ENCODE measurements at places on chromosomes 12 and 14. TPM values are rescaled to one million over a fixed set of nuclear protein-coding genes. Genes with fewer than 3 reads are reported as not detected.
A peak's percentile ranks its signal among the peaks of the same experiment; 100 is the strongest.

The CLEC4D gene
- total RNA-seq: not detected

DNA sequence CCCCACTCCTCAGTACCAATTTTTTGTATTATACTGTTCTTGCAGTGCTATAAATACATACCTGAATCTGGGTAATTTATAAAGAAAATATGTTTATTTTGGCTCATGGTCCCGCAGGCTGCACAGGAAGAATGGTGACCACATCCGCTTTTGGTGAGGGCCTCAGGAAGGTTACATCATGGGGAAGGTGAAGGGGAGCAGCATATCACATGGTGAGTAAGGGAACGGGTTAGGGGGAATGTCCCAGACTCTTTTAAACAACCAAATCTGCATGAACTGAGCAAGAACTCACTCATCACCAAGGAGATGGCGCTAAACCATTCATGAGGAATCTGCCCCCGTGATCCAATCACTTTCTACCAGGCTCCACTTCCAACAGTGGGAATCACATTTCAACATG lies 40.0 kb downstream of the OSBPL8 start:
- peak; percentile 36 for DNase-seq

DNA sequence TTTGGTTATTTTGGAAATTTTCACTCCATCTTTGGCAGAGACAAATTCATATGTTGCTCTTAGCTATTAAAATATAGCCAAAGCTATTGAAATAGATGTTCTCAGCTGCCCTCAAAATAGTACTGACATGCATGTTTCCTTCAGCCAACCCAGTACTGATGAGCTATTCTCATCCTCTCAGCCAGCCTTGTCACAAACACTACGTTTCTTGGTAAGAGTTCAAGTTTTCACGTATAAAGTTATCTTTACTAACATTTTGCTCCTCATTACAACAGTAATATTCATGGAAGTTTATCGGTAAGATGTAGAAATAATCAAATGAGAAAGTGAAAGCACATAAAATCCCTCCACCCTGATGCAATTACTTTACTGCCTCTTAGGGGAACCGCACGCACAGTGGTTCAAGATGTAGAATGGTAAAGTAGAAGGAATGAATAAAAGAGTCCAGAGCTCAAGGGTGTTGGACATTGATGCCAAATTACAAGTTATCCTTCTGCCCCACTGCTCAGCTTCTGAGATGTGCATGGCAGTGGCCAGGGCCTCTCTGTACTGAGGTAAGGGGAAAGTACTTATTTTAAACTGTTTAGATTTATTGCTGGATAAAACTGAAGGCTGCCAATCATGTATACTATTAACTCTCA lies 20.7 kb downstream of the GCH1 start:
- DNase-seq: peak; percentile 42

The DLK1 gene
- total RNA-seq: 0.06 TPM

The LRFN5 gene
- 2.8 TPM for total RNA-seq

DNA sequence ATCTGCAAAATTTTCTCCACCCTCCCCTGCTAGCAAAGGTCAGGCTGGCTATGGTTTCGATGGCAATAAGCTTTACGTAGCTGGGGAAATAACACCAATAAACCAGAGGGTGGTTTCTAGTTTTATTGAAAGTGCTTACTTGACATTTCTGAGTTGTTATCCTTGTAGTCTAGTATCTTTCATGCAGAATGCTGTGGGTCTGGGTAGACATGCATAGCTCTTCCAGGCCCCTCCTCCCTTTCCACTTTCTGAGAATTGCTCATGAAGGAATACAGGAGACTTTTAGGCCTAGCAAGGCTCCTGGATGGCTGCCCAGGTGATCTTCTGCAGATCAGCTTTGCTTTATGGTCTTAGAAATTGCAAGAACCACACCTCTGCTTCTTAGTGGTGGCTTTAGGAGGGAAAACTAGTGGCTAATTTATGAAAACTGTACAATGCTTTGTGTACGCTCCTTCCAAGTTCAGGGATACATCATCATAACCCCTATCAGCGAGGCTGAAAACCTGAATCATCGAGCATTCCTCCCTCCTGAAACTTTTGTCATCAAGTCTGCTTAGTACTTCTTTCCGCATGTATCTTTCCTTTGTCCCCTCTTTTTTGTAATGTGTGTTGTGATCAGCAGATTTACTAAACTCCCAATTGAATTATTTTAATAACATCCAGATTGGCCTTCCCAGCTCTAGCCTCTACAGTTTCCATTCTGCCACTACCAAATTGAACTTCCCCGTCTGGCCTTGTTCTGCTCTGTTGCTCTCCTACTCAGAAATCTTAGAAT lies 473.0 kb downstream of the RAD51B start:
- peak; percentile 23 for DNase-seq

DNA sequence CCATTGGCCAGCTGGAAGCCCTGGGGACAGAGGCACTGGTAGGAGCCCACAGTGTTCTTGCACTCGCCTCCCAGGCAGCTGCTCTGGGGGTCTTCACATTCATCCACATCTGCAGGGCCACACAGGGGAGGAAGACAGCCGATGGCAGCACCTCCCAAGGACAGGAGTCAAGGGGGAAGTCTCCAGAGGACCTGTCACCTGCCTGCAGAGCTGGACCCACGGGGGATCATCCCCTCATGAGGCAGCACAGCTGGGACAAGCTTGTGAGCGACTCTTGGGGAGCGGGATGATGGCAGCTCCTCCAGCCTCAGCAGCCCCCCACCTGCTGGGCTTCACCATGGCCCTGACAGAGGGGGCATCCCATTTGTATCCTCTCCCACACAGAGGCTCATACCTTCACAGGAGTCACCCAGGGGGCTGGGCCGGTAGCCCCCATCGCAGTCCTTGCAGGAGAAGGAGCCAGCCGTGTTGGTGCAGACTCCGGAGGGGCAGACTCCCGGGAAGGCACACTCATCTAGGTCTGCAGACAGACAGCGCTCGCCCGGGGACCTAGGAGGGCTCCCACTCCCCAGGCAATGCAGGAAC lies 15.4 kb downstream of the ISCA2 start:
- no peak for DNase-seq

The CLEC6A gene
- total RNA-seq: not detected

- no peak for DNase-seq
Observed at GRCh38 chr12:14614704-14615121, 47.0 kb upstream of the PLBD1 start.

The PMEL gene
- 0.12 TPM for total RNA-seq

- no peak for DNase-seq
Observed at GRCh38 chr12:7001921-7002591, 16.2 kb downstream of the LPCAT3 start.

The ISCU gene
- 127 TPM for total RNA-seq

The RFX4 gene
- not detected for total RNA-seq

DNA sequence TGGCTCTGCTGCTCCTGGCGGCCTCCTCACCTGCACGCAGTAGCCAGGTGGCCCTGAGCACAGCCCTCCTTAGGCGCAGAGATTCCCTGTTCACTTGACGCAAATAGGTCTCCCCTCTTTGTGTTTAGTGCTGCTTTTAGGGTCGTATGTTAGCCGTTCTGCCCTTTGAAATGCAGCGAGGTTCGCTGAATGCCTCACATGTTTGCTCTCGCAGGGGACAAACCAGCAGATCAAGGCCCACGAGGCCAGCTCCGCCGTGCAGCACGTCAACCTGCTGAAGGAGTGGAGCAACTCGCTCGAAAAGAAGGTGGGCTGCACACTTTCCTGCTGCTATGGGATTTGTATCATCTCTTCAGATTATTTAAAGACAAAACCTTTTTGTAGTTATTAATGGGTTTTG lies 31.4 kb upstream of the AMN start:
- no peak for DNase-seq

DNA sequence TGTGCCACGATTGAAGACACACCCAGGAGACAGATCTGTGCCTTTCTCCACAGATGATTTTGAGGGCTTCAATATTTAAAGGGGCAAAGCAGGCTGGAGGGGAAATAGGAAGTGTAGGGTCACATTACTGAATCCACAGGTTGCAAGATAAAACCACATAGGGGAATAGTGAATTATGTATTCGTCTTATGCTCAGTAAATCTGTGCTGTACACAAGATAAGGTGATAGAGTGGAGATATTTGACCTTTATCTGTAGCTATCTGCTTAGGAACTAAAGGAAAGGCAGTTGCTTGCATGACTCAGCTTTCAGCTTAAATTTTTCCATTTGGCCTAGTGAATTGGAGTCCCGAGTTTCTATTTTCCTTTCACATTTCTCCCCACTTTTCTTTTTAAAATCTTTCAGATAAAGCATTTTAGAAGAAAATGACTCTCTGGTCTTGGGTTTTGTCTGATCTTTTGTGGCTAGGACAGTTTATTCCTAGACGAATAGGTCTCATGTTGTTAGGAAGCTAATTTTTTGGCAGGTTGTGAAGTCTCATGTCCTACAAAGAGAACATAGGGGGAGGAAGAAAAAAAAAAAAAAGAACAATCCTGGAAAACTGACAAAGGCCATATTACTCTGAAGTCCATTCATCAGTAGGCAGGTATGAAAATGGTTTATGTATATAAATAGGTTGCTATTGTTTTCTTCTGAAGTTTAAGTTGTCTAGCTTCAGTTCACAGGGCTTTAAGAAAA lies 55.4 kb downstream of the FBXO33 start:
- DNase-seq: peak; percentile 15

The NTS gene
- total RNA-seq: not detected

- DNase-seq: no peak
Observed at GRCh38 chr12:68539615-68539952, 71.1 kb upstream of the RAP1B start.

- DNase-seq: no peak
Observed at GRCh38 chr14:40394634-40395340, 962.6 kb upstream of the FBXO33 start.

DNA sequence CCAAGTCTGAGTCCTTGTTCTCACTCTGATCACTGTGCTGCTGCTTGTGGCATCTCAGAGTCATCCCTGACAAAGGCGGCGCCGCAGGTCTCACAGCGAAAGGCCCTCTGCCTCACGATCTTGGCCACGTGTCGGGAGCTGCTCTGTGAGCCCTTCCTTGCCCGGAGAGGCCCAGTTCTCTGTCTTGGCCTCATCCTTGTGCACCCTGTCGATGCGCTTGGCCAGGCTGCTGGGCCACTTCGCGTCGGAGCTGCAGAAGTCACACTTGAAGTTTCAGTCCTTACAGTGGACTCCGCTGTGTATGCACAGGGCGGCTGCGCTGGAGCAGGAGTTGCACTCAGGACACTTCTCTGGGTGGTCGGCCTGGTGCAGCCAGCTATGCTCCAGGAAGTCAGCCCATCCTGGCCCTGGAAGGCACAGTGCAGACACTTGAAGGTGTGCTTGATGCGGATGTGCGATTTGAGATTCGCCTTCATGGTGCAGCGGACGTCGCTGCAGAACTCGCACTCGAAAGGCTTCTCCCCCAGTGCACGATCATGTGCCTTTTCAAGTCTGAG lies 36.4 kb upstream of the SAV1 start:
- DNase-seq: no peak

The SDR9C7 gene
- not detected for total RNA-seq

DNA sequence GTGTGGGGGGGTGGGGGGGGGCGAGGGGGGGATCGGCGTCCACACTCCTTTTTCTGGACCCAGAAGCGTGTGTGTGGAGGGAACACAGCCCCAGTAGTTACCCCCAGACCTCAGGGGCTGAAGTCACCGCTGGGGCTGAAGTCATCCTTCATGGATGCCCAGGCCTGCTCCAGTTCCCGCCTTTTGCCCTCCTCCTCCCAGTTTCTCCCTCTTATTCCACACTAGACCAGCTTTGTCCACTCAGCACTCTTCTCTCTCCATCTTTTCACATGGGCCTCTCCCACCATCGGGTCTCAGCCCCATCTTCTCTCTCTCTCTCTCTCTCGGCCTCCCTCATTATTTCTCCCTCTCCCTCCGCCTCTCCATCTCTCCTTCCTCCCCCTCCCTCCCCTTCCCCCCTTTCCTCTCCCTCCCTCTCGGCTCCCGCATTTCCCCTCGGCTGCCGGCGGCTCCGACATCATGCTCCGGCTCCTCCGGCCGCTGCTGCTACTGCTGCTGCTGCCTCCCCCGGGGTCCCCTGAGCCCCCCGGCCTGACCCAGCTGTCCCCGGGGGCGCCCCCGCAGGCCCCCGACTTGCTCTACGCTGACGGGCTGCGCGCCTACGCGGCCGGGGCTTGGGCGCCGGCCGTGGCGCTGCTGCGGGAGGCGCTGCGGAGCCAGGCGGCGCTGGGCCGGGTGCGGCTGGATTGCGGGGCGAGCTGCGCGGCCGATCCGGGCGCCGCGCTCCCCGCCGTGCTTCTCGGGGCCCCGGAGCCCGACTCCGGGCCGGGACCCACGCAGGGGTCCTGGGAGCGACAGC lies at the start of gene P3H3:
Gene P3H3 (plus strand): TSS at position 426 of the 799 bp plus-strand sequence. CDS start 34 bp downstream, at position 460.
- peak; percentile 79 for DNase-seq

DNA sequence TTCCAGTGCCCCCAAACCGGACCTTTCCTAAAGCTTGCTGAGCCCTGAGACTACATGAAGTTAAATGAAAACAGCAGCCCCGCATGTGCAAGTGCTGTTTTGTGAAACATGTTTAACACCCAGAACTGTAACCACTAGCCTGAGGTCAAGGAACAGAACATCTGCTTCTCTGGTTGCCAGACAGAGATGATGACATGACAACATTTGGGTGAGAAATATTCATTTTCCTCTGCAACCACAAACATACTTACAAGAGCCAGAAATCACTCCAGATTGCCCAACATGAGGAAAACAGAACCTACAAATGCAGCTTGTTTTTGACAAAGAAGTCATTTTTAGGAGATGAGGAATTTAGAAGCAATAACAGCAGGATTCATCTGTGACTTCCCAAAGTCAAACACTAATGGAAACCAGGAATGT lies 110.4 kb downstream of the BCAT1 start:
- no peak for DNase-seq

- DNase-seq: no peak
Observed at GRCh38 chr12:89880690-89881350, 172.2 kb upstream of the ATP2B1 start.

GRCh38 chr12:84375449-84376170 lies 537.0 kb downstream of the SLC6A15 start:
- no peak for DNase-seq

- DNase-seq: no peak
Observed at GRCh38 chr12:67893022-67893580, 96.1 kb upstream of the IFNG-AS1 start.

The GZMH gene
- total RNA-seq: not detected

- no peak for DNase-seq
Observed at GRCh38 chr14:95896498-95897135, 20.0 kb downstream of the TUNAR start.

GRCh38 chr14:99146616-99147365 lies 125.2 kb downstream of the BCL11B start:
- no peak for DNase-seq

The ANKRD33 gene
- not detected for total RNA-seq

GRCh38 chr12:41652981-41653380 lies 464.9 kb downstream of the PDZRN4 start:
- DNase-seq: no peak
